ENCODE measurements at places on chromosomes 1 and 21.

GRCh38 chr1:40399984-40400704, 26.6 kb downstream of the SMAP2 start:
- no peak for DNase-seq

DNA sequence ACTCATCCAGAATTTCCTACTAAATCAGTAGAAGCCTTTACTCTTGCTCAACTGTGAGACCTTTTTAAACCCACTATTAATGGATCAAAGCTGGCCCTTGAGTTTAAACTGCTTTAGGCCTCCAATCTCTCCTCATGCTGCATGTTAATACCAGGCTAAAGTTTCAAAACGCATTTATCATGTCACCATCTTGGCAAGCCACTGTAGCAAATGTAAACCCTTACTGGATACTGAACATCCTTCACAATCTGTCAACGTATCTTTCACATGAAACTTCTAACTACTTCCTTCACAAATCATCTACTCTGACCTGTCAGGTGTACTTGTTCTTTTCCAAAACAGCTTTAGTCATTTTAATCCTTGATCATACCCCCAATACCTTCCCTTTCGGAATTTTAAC, 3.0 kb downstream of the PAXBP1 start:
- no peak for DNase-seq

GRCh38 chr1:201266774-201267173, 16.5 kb upstream of the PKP1 start:
- DNase-seq: peak; percentile 56

DNA sequence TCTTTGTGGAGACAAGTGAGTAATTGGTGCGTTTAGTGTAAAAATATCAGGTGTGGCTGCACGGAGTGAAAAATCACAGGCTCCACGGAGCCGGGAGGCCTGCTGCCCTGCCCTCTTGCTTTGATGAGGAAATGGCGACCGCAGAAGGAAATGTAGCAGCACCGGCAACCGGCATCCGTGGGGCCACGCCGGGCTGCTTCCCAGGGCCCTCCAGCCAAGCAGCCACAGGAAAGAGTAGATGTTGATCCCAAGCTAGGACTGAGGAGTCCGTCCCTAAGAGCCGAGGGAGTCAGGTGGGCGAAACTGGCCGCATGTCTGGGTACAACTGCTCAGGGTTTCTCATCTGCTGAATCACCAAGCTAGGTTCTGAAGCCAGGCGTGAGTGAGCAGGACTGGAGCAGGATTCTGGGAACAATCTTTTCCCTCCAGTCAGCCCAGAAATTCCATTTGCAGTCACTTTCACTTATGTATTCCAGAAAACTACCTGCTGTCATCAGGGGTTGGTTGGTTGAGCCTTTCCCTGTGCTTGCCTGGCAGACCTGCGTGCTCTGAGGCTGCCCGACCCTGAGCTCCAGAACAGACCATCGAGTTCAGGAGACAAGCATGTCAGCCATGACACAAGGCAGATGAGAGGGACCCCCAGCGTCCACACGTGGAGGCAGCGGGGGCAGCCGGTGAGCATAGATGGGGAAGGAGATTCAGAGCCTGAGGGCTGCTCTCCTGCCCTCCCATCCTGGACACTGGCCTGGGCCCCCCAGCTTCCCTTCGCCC, 5.8 kb upstream of the ITGB2 start:
- peak; percentile 47 for DNase-seq

GRCh38 chr1:215905493-215906115, 338.5 kb downstream of the KCTD3 start:
- DNase-seq: no peak

DNA sequence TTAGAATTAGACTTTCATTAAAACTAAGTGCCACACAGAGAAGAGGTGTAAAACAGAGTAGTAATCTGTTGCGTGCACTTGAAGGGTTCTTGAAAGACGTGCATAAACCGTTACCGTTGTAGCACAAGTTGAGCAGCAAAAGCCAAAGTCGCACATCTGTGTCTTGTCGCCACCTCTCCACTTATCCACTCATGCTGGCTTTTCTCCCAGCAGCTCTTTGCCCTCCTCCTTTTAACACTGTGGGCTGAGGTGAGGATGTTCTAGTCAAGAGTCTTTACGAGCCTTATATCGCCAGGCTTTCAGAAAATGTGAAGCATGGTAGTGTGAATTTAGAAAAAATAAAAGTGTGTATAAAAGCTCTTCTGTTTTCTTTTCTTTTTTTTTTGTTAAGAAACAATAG, 48.0 kb downstream of the NR5A2 start:
- peak; percentile 4 for DNase-seq

GRCh38 chr1:55153031-55153430, 62.1 kb downstream of the USP24 start:
- DNase-seq: no peak

DNA sequence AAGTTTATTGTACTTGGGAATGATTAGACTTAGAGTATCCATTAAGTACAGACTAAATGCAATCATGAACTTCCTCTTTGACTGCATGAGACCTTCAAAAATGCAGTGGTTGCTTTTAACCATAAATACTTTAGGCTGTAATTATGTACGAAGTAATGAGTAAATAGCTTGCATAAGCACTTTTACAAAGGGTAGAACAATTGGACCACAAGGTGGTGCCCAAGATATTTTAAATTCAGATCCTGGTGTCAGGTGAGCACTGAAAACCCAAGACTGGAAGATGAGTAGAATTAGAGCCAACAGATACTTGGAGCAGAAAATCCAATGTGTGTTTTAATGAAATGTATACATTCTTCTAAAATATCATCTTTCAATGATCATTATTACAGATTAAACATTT, 43.4 kb upstream of the RHOU start:
- DNase-seq: peak; percentile 44

GRCh38 chr21:45971616-45972352, 9.8 kb upstream of the COL6A1 start:
- DNase-seq: peak; percentile 35

DNA sequence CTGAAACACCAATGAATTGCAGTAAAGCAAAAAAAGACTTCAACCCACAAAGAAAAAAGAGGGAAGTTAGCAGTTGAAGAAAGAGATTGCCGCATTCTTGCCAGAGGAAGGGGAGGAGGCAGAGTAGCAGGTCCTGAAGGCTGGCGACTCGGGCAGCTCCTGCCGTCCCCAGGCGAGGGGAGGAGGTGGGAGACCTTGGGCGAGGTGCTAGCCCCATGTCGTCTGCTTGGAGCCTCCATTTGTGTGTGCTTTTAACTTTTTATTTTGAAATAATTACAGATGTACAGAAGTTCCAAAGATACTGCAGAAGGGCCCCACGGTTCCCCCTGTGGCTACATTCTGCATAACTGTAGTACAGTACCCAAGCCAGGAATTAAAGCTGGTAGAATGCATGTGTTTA, 6.7 kb downstream of the TRPM2 start:
- no peak for DNase-seq

DNA sequence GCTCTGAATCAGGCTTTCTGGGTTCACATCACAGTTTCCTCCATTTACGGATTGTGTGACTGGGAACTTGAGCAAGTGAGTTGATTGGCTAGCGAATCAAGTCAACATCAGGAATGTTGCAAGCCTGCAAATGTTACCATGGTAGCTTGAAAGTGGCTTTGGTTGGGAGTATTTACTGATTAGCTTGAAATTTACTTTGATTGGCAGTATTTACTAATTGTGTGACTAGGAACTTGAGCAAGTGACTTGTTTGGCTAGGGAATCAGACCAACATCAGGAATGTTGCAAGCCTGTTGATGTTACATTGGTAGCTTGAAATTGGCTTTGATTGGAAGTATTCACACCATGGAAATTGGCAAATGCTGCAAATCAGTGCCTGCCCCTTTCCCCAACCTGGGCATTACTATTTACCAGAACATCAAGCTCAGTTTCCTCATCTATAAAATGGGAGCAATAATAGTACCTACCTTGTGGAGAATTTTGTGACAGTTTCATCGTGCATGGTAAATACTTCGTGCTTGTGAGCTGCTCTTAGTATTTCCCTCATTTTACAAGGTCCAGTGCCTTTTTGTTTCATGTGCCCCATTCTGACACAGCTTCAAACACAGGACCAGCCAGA, 23.1 kb upstream of the B3GALNT2 start:
- peak; percentile 39 for DNase-seq

DNA sequence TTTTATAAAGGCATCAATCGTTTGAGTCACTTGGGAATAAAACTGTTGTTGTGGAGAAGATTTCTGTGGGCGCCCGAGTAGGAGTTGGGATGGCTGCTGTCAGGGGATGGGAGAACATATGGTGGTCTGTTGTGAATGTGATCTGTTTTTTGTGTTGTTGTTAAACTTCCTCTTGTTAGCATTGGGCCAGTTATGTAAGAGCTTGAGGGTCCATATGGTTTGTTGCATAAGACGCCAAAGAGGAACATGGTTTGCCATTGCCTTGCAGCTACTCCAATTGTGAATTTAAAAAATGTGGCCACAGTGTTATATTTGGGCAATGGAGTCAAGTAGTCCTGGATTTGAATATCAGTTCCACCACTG, 136.1 kb upstream of the JUN start:
- DNase-seq: no peak

GRCh38 chr21:41726970-41727783, 39.7 kb downstream of the RIPK4 start:
- peak; percentile 84 for DNase-seq

GRCh38 chr1:147736883-147737282, 23.5 kb downstream of the GJA5 start:
- no peak for DNase-seq

DNA sequence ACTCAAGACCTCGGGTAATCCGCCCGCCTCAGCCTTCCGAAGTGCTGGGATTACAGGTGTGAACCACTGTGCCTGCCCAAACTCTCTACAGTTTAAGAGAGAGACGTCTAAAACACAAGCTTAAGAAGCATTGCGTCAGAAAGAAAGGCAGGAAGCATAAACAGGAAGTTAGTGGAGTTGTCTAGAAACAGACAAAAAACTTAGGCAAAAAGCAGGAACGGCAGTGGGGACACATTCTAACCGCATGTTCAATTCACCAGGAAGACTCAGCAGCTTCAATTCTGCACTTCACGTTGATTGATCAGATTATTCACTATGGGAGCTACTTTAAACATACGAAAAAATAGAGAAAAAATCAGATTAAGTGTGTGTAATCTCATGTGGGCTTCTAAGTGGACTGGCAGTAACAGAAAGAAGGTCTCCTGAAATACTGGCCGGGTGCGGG, 7.4 kb downstream of the CFAP74 start:
- DNase-seq: no peak

DNA sequence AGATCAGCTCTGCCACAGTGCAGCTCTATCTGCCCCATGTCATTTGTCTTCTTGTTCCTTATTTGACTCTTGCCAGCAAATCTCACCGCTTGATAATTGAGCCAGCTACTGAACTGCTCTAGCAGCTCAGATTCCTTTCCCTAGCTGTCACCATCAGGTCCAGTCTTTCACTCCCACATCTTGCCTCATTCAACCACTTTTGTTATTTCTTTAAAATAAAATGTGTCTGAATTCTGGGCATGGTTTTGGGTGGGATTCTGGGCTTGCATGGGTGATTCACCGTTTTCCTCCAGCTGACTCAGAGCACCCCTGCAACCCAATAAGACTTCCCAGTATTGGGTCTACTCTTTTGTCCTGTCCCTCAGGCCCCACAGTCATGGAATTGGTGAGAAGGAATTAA, 215.7 kb downstream of the DSCAM start:
- peak; percentile 57 for DNase-seq

Measured in astrocyte of the hippocampus (primary cell).